ENCODE measurements at places on chromosomes 5 and 9. TPM values are rescaled to one million over a fixed set of nuclear protein-coding genes. Genes with fewer than 3 reads are reported as not detected.

GRCh38 chr5:15566306-15566705, 66.3 kb downstream of the FBXL7 start:
- DNase-seq, result no peak

- DNase-seq, result no peak
These were observed 68.1 kb upstream of the ABL1 start for GRCh38 chr9:130766927-130767307.

DNA sequence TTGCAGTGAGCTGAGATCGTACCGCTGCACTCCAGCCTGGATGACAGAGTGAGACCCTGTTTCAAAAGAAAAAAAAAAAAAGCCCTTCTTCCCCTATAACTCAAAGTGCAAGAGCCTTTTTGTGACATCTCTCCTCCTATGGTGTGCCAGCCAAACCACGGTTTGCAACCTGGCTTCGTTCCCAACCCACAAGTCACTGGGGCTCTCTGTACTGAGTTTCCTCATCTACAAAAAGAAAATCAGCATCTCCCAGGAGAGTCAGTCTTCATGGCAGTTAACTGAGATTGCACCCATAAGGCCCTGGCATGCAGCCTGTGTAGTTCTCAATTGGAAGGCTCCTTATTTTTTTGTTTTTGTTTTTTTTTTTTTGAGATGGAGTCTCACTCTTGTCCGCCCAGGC, 14.8 kb downstream of the ODF2 start:
- no peak for DNase-seq

GRCh38 chr5:135705941-135706466, 127.2 kb upstream of the CXCL14 start:
- no peak for DNase-seq

Gene SLC12A2
- total RNA-seq, result 5.1 TPM

All from Caki2 (cell line).